Astrocyte (in vitro differentiated cells and primary cell): ENCODE measurements at places on chromosomes 13 and 19.

DNA sequence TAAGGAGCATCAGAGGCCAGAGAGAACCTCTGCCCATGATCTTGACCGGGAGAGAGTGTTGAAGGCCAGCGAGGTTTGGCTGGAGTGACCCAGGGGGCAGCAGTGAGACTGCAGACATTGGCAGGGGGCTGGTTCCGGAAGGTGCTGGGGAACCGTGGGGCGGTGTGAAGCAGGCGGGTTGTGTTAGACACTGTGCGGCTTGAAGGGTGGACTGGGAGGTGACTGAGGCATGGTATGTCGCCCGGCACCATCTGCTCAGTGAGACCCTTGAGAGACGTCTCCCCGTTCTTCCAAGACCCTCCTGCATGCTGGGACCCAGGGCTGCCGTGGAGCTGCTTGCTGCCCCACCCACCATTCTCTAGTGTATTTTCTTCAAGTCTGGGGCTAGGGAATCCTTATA, 24.6 kb downstream of the CARM1 start:
- no peak for DNase-seq

GRCh38 chr19:38224014-38224862, at the start of gene DPF1:
Gene DPF1, minus strand, starts transcription at chr19:38224222. Its CDS starts 80 bp downstream, at chr19:38224142.
- peak; percentile 36 for DNase-seq

- DNase-seq, result no peak
Observed at GRCh38 chr19:30393046-30393445, 20.9 kb downstream of the ZNF536 start.

- DNase-seq, result no peak
Observed at GRCh38 chr19:45099467-45100191, 6.7 kb downstream of the PPP1R37 start.

GRCh38 chr13:102680842-102681740, 13.8 kb downstream of the METTL21C start:
- peak; percentile 14 for DNase-seq

- peak; percentile 28 for DNase-seq
Observed at GRCh38 chr19:34096020-34096915, 76.0 kb upstream of the LSM14A start.

GRCh38 chr13:67493835-67494234, 263.7 kb upstream of the PCDH9 start:
- peak; percentile 22 for DNase-seq
